Adrenal gland (tissue), 19 donors: ENCODE measurements at places on chromosomes 1 and 21. TPM values are rescaled to one million over a fixed set of nuclear protein-coding genes. Genes with fewer than 3 reads are reported as not detected.

DNA sequence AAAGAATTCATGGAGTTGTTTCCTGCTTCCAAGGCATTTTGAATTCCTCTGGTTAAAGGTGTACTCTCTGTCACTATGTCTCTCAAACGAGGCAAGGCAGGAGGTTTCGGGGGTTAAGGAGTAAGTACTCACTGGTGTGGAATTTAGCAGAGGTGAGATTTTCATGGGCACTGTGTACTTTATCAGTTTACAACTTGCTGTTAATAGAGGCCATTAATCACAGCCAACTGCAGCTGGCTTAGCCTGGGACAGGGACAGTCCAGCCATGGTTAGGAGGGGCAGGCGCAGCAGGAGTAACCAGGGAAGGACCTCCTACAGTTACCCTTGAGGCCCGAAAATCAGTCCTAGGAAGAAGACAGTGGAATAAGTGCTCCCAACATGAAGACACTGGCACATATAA, 18.1 kb upstream of the TMEM9 start:
- no peak for DNase-seq

DNA sequence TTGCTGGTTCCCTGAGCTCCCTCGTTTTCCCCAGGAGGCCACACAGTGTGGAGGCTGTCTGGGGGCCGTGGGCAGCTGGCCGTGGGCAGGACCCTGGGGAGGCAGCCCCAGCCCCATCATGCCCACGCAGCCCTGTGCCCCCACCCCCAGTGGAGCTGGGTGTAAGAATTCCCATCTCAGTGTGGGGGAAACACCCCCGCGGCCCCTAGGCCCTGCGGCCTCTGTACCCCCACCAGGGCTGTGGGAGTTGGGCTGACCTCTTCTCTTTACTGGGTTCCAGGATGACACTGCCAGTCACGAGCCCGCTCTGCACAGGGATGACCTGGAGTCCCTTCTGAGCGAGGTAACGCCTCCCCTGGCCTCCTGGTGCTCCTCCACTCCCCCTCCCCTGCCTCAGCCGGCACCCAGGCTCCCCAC, 3.7 kb upstream of the PFKL start:
- no peak for DNase-seq

GRCh38 chr1:185207980-185208602, 51.1 kb downstream of the SWT1 start:
- no peak for DNase-seq

DNA sequence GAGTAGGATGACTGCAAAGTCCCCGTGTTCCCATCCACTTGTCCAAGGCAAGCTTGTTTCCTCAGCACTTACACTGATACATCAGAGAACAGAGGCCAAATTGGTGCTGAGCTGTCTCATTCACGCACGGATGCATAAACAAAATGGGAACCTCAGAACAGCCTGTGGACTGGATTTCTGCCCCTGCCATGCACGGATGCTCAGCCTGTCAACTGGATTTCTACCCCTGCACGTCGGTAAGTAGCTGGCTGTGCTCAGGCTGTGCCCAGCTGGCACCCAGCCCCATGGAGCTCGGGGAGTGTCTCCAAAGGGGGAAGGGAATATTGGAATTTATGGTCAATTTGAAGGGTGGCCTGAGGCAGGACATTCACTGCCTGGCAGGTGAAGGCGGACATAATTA, 40.8 kb upstream of the TMPRSS2 start:
- DNase-seq: no peak

DNA sequence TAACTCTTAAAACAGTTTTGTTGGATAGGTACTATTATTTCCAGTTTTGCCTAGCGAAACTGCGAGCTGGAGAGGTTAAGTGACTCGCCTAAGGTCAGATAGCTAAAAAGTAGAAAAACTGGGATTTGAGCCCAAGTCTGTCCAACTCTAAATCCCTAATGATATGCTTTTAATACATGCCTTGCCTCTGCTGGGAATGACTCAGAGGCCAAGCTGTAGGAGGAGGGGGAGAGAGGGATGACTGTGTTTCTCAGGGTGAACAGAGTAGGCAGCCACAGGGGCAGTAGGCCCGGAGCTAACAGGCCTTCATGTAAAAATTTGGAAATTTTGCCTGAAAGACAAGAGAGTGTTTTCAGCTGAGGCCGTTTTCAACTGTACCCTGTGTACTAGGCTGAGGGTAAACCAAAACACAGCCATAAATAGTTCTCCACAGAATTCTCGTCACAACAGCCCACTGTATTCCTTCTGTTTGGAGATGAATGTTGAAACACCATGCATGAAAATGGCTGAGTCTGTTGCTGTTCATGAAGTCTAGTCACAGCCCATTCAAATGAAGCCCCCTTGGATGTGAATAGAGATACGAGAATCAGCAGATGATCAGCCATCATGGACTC, 107.5 kb upstream of the HOOK1 start:
- peak; percentile 85 for DNase-seq

DNA sequence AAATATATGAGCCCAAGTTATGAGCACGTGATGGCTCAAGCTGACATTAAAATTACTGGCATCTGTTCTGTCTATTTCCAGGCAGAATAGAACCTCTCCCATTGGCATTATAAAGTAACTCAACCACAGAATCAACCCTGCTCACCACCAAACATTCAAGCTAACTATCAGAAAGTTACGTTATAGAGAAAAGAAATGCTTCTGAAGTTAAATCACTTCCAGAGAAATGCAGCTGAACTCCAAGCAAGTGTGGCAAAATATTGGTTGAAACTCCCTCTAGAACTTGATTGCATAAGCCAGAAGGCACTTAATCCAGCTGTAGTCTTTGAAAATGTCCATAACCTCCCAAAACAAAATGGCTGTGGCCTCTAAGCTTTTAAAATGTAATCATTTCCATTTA, 36.2 kb upstream of the UBE2U start:
- DNase-seq: no peak

GRCh38 chr1:15210651-15211375, 36.2 kb upstream of the FHAD1 start:
- no peak for DNase-seq

GRCh38 chr1:227388214-227389168, 70.2 kb upstream of the CDC42BPA start:
- DNase-seq: no peak

- peak; percentile 31 for DNase-seq
Measured at GRCh38 chr1:93446837-93447451, 974 bp upstream of the FNBP1L start.

DNA sequence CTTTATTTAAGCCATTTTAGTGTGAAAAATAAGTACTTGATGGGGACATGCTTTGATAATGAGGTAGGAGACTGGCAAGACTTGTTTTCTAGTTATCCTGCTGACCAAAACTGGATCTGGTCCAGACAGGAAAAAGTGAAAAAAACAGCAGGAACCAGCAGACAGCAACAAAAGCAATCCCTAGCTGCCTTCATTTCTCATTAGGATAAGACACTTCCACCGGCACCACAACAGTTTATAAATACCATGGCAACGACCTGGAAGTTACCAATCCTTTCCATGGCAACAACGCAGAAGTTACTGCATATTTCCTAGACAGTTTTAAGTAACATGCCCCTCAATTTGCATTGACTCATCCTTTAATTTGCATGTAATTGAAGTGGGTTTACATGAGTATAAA, 993.8 kb upstream of the NCAM2 start:
- DNase-seq: no peak

GRCh38 chr1:30856260-30856790, 52.2 kb downstream of the SDC3 start:
- no peak for DNase-seq

DNA sequence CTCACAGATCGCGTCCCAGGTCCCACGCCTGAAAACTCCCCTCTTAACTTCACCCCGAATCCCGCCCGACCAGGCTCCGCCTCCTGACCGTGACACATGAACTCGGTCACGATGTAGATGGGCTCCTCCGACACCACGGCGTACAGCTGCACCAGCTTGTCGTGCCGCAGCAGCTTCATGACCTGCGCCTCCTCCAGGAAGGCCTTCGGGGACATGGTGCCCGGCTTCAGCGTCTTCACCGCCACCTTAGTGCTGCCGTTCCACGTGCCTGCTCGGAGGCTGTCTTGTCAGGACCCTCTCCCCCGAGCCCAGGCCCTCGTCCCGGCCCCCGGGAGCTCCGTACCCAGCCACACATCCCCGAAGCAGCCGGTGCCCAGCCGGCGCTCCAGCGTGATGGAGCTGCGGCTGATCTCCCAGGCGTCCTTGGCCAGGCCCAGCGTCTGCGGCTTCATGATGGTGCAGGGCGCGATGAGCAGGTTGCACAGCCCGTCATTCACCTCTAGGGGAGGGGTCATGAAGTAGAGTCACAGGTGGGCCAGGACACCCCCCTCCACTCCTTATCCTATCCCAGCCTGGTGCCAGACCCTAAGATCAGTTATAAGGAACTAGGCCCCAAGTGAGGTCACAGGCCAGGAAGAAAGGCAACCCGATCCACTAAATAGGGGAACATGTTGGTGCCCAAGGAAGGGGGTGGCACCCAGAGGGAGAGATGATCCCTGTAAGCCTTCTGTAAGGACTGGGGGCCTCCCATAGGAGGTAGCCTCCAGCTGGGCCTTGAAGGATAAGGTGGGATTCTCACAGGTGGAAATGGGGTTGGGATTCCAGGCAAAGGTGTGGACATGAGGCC, 11.6 kb upstream of the AHDC1 start:
- DNase-seq: no peak

DNA sequence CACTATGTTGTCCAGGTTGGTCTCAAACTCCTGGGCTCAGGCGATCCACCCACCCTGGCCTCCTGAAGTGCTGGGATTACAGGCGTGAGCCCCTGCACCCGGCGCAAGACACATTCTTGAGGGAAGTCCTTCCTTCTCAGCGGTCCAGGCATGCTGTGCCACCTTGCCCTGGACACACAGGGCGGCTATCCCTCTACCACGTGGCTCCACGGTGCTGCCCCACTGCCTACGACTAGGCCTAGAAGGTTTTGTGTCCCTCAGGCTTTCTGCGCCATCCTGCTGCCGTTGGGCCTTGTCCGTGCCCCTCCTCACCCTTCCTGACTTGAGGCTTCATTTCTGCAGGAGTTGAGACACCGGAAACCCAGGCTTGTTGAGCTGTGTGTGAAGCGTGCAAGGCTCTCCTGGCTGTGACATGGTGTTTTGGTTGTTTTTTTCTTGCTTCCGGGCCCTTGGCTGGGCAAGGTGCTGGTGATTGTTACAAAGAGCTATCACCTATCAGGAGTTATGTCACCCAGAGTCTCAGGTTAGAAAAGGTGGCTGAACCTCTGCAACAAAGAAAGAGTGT, 13.9 kb downstream of the C1orf174 start:
- no peak for DNase-seq

- DNase-seq: no peak
Measured at GRCh38 chr1:58845942-58846341, 62.1 kb upstream of the JUN start.

GRCh38 chr1:170284016-170284415, 138.3 kb downstream of the NTMT2 start:
- DNase-seq: no peak

- no peak for DNase-seq
Measured at GRCh38 chr1:99979091-99979490, 9.3 kb downstream of the SLC35A3 start.

- DNase-seq: no peak
Measured at GRCh38 chr1:228272831-228273571, 65.2 kb downstream of the OBSCN start.

DNA sequence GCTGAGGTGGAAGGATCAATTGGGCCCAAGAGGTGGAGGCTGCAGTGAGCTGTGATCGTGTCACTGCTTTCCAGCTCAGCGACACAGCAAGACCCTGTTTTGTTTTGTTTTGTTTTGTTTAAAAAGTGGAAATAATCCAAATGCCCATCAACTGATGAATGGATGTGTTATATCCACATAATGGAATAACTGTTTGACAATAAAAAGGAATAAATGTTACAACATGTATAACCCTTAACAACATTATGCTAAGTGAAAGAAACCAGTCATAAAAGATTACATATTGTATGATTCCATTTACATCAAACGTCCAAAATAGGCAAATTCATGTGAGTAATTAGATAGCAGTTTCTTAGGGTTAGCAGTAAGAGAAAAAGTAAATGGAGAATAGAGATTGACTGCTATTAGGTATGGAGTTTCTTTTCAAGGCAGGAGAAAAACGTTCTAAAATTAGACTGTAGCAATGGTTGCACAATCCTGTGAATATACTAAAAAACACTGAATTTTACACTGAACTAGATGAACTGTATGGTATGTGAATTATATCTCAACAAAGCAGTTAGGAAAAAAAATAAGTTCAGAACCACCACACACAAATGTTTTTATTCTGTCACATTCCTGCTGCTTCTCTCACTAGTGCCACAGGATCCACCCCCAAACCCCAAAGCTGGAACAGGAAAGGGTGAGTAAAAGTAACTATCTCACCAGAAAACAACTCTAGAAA, 15.7 kb downstream of the FOXJ3 start:
- DNase-seq: no peak

DNA sequence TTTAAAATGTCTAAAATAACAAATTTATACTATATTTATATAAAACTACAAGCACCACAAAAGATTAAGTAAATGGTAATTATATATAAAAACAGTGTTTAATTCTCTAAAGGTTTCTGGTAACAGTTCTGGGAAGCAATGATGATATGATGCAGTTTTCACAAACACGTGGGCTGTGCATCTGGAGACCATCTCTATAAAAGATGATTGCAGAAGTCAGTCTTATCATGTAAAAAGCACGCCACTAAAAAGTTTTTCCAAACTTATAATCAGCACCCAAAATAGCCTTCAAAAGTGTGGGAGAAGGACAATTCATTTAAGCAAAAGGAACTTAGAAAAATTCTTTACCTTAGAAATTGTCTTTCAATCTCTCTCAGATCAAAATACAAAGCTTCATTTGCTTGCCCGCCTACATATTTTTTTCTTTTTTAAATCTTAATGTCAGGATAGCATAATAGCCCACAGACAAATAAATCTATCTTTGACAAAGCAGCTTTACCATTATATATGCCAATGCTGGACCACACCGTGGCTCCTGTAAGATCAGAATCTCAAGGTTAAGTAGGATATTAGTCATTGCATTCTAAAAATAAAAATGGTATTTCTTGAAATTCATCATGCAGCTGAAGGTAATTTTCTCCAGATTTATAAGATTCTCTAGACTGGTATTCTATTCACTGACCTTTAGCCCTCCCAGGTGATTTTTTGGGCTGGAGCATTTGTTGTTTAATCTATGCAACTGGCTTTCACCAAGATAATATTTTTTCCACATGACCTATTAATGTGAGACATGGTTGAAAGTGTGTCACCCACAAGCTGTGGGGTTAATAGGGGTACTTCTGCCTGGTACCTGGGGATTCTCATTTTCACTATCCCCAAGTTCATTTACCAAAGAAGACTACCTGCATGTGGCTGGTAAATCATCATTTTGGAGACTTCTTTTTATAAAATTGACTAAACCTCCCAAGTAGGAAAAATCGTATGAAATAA, 189.6 kb upstream of the ST6GALNAC5 start:
- no peak for DNase-seq

- DNase-seq: peak; percentile 78
Measured at GRCh38 chr1:6350416-6351088, 43.0 kb downstream of the ACOT7 start.

CFHR5 gene
- not detected for total RNA-seq

LRRC42 gene
- 32.9 TPM for total RNA-seq

GPATCH3 gene
- 14.3 TPM for total RNA-seq

UBXN10 gene
- total RNA-seq: 2.3 TPM

UAP1 gene
- total RNA-seq: 75.3 TPM

MIXL1 gene
- not detected for total RNA-seq

RGS4 gene
- total RNA-seq: 6.6 TPM

EIF4G3 gene
- total RNA-seq: 57.4 TPM

OR2T29 gene
- total RNA-seq: not detected

BARHL2 gene
- total RNA-seq: not detected

HSF2BP gene
- total RNA-seq: not detected

CLCNKB gene
- total RNA-seq: 9.9 TPM

PLEKHA6 gene
- total RNA-seq: 4.8 TPM

KRTAP12-2 gene
- not detected for total RNA-seq

S100A16 gene
- total RNA-seq: 45.1 TPM

PDC gene
- total RNA-seq: not detected

KRTAP19-3 gene
- total RNA-seq: not detected

METTL13 gene
- 27.2 TPM for total RNA-seq

ASCL5 gene
- total RNA-seq: not detected
